T47D (cell line): ENCODE measurements at places on chromosomes 11 and 22.

GRCh38 chr11:28110821-28111200, 2.6 kb downstream of the METTL15 start:
- DNase-seq: peak; percentile 27

DNA sequence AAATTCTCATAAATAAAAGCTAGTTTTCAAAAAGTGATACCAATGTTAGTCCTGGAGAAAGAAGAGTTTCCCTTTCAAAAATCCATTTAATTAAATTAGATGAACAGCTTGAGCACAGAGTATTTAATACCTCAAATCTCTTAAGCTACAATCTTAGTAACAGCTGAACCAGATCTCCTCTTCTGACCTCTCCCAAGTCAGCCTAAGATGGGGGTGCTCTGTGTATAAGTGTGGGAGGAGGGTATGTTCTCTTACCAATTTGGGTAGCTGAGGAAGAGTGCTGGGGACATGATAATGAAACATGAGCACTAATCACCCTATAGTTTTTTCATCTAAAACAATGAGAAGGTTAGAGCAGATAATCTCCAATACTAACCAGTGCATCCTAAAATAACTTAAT, 9.6 kb downstream of the TPH1 start:
- no peak for DNase-seq

- DNase-seq: peak; percentile 40
Measured at GRCh38 chr11:45091563-45092403, 54.7 kb upstream of the PRDM11 start.

DNA sequence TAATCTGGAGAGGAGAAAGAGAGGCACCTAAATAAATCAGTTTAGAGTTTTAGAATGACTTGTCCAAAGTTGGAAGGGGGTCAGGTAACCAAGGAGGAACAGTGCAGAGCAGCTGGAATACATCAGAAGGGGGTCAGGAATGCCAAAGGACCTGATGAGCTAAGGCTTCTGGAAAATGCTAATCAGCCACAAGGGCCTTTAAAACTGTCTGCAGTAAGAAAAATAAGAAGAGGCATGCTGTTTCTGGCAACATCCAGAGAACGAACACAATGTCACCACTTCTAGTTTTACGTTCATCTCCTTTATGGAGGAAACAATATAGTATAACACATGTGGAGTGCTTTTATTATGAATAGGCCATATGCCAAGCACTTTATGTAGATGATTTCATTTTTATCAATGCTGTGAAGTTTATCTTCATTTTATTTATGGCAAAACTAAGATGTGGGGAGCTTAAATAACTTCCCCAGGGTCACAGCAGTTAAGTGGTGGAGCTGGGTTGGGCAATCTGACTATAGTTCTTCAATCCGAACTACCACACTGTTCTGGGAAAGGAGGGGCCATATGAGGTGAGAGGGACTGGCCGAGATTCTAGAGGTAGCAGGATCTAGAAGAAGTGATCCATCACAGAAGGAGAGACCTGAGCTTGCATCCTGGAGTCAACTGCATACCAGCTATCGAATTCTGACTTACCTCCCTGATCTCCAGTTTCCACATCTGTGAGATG, 22.6 kb downstream of the ACO2 start:
- DNase-seq: no peak

GRCh38 chr11:33651990-33652389, 48.6 kb downstream of the C11orf91 start:
- DNase-seq: no peak

GRCh38 chr11:116171271-116172140, 601.3 kb downstream of the BUD13 start:
- DNase-seq: no peak

- no peak for DNase-seq
Measured at GRCh38 chr11:36243641-36244040, 45.6 kb downstream of the COMMD9 start.

DNA sequence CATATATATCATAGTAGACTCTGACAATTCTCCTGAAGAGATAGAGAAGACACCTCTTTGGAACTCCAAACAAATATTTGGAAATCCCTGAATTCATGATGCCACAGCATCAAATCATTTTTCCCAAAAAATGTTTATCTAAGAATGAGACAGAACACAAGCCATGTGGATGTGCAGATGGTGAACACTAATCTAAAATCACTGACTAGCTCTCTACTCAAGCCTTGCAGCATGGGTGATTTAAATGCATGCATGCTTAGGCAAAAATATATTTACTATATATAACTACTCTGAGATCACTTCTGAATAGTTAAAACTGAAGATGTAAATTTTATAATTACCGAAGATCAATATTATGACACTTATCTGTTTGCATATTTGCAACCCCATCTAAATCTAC, 289.9 kb downstream of the GUCY1A2 start:
- no peak for DNase-seq

- no peak for DNase-seq
Measured at GRCh38 chr11:95994329-95994728, 70.4 kb upstream of the MTMR2 start.

DNA sequence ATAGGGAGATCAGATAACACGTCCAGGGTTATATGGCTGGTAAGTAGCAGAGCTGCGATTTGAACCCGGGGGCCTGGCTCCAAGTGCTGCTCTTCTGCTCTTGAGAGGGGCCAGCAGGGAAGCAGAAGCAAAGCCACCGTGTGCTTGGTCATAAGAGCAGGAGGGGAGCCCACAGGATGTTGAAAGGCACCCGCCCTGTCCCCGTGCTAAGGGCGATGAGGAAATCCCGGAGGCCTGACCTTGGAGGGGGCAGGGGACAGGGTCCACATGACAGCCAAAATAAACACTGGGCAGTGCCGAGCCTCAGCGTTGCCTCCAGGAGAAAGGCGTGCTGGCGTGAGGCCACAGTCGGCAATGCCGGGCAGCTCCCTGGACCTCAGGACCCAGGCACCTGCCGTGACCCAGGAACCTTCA, 28.8 kb downstream of the TOM1 start:
- no peak for DNase-seq

- no peak for DNase-seq
Measured at GRCh38 chr11:7485186-7486097, at the start of gene OLFML1. Gene OLFML1 (plus strand): TSS chr11:7485506. CDS start chr11:7485876, 370 bp downstream.

DNA sequence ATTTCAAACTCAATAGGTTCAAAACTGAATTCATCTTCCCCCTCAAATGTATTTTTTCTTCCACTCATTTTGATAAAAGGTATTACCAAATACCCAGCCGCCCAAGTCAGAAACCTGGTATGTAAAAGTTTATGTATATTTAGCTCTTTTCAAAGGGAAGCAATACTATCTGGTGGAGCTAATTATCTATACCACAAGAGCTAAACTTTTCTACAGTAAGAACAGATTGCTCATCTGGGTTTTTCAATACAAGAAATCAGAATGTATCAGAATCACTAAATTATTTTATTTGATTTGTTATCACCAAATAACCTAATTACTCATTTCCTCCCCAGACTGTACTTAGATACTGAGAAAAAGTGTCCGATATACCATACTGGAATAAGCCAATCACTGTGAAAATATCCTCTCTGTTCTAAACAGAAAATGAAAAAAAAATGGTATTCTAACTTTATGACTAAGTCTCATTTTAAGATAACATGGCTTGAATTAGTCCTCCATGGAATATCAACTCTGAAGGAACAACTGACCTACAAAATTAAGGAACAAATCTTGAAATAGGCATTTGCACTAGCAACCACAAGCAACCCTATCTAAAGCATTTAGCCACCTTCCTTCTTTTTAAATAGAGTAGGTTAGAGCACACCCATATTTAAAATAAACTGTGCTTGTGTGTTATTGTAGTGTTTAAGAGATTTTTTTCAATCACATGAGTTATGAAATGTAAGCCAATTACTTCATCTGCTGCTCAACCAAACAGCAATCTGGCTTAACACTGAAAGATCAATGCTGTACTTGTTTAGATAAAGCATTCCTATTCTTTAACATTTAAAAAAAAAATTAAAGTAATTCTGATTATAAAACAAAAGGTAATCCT, 35.0 kb downstream of the RDX start:
- no peak for DNase-seq

- no peak for DNase-seq
Measured at GRCh38 chr22:46801826-46802607, 39.6 kb downstream of the TBC1D22A start.

DNA sequence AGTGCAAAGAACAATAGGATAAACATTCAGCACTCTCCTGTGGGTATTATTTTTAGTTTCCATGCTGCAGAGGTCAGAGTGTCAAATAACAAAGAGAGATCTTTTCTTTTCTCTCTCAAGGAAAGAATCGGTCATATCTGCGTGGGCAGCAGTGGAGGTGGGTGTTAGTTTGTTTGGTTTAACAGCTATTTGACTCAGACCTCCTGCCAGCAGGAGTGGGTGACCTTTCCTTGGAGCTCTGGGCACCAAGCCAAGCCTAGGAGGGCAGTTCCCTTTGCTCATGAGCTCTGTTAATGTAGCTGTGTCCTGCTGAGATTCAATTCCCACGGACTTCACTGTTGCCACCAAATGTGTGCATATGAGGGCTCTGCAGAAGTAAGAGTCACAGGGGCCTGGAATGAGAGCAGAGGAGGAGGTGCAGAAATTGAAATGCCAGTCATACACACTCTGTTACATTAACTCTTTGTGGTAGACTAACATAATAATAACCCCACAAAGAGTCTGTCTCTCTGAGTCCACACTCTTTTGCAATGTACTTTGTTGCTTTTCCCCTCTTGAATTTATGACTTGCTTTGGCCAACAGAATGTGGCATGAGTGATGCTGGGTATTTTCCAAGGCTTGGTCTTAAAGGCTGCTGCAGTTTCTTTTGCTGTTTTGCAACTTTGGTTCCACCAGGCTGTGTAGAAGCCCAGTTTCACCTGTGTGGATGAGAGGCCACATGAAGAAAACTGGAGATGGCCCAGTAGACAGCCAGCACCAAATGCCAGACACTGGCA, 76.0 kb upstream of the GRK3 start:
- no peak for DNase-seq

- no peak for DNase-seq
Measured at GRCh38 chr11:126280595-126280994, 2.3 kb upstream of the TIRAP start.

- no peak for DNase-seq
Measured at GRCh38 chr11:12674936-12675696, 895 bp downstream of the TEAD1 start.

DNA sequence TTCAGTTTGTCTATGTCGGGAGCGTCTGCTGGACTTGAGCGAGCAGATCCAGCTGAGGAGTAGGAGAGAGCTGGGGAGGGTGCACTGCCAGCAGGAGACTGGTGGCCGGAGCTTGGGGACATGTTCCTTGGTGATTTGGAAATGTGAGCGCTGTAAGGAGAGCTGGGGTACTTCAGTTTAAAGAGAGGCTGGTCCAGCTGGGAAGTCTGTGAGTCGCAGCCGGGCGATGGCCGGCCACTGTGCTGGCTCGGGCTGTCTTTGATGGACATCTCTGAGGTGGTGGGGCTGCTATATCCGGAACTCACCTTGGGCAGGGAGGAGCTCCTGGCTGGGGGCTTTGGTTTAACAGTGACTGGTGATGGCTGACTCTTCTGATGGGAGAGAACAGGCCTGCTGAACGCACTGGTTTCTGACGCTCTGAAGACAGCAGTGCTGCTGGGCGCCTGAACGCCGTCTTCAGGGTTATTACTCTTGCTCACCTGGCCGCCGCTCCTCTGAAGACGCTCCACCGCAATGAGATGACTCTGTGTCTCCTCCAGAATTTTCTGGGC, 63.6 kb upstream of the PITPNB start:
- DNase-seq: no peak

DNA sequence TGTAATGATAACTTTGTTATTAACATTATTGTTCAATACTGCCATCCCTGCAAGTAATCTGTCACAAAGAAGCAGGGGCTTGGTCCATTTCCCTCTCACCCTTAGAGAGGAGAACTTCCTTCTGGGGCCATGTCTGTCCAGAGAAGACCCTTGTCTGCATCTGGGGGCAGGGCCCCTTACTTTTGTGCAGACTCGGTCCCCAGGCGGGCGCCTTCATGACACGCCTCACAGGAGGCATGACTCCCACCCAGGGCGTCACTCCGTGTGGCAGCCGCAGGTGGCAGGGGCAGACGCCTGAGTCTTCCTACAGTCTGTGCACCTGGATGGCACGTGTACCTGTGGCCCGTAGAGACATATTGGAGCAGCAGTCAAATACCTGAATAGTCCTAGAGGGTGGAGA, 21.8 kb upstream of the B3GAT1 start:
- no peak for DNase-seq

DNA sequence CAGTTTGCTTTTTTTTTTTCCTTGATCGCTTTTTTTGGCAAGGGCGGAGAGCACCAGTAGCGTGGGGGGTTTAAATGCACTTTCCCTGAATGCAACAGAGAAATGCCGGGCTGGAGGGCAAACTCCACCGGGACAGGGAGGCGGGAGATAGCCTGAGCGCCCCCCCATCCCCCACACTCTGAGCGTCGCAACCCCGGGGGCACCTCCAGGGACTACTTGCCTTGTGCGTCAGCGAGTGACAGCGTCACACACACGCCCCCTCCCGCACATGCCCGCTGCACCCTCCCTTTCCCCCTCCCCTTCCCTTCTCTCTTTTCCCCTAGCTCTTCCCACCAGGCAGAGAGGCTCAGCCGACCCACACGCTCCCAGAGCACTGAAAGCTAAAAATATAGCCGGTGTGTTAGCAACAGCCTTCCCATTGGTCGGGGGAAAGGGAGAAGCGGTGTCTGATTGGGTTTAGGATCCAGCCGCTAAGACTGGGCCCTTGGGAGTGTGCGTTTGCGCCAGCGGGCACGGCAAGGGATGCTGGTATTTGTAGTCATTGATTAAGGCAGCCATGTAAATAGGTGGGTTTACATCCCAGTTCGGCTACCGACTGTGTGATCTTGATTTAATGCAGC, 1.7 kb upstream of the TOB2 start:
- peak; percentile 69 for DNase-seq

GRCh38 chr11:114279792-114280546, 16.2 kb upstream of the NNMT start:
- DNase-seq: no peak

DNA sequence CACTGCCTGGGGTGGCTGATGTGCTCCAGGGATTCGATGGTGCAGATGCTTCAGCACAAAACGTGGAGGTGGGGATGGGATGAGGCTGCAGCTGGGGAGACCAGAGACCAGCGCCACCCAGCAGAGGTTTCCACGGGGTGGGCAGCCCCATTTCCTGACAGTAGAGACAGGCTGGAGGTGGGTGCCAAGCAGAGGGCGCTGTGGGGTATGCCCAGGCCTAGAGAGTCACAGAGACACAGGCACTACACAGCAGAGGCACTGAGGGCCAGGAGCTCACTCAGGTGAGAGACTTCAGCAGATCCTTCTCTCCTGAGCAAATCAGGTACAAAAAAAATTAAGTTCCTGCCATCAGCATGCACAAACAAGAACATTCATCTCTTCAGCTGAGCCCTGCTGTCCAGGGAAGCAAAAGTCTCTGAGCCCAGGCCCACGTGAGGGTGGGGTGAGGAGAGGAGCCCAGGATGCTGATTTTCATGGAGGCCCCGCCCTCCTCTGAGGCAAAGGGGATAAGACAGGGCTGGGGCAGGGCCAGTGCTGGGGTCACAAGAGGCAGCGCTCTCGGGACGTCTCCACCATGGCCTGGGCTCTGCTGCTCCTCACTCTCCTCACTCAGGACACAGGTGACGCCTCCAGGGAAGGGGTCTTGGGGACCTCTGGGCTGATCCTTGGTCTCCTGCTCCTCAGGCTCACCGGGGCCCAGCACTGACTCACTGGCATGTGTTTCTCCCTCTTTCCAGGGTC, 53.1 kb downstream of the GGTLC2 start:
- DNase-seq: no peak
